ENCODE measurements at places on chromosomes 7 and 10.

DNA sequence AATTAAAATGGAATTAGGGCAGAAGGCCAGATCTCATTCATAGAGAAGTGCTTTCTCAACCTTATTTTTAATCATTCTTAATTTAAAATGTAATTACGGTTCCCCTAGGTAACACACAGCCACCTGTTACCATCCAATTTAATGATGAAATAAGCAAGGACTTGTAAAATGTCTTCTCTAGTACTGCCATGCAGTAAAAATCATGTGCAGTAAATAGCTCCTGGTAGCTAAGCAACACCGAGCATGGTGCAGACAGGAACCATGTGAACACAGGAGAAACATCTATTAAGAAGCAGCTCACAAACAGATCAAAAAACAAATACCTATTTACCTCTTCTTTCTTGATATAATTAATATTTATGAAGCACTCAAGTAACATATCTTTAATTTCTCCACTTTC, 15.1 kb downstream of the NCAPG2 start:
- DNase-seq, result no peak

DNA sequence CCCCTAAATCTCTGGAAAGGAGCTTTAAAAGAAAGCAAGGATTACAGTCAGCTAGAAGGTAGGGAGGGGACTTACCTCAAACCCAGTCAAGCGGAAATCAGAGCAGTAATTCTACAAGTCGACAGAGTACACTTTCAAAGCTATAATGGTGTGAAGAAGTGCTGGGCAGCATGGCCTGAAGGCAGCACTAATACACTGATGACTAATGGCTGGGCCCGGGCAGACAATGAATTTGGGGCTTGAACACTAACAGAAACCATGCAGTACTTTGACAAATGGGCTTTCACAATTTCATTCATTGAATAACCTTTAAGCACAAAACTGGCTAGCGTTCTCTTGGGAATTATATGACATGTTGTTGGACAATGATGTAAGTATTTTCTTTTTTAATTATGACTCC, 4.7 kb downstream of the GLI3 start:
- DNase-seq, result no peak

GRCh38 chr10:112753961-112754411, 196.1 kb upstream of the TCF7L2 start:
- DNase-seq, result no peak

DNA sequence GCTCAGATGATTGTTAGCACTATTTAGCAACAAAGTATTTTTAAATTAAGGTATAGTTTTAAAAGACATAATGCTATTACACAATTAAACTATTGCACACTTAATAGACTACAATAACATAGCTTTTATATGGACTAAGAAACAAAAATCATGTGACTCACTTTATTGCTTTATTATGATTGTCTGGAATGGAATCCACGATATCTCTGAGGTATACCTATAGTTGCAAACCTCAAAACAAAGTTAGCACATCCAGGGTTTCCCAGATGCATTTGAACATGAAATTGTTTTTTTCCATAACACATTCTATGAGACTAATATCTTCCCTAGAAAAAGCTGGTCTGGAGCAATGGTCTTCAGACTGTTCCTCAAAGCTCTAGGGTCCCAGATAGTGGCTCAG, 18.3 kb upstream of the RPEL1 start:
- no peak for DNase-seq

DNA sequence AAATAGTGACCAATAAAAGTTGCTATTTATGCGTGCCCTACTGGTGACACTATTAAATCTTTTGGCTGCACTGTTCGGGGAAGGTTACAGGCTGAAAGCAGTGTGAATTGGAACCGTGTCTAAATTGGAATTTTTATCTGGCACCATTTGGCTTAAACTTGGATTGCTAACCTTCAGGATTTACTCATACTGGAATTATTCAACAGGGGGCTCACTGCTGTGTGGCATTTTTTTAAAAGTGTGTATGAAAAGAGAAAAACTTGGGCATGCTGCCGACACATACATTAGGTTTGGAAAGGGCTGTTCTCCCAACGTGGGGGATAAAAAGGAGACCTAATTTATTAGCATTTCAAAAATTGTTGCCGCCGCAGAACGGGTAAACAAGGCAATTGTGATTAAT, 537.9 kb upstream of the MGMT start:
- no peak for DNase-seq

GRCh38 chr10:124144536-124144935, 51.1 kb upstream of the CHST15 start:
- DNase-seq, result no peak

DNA sequence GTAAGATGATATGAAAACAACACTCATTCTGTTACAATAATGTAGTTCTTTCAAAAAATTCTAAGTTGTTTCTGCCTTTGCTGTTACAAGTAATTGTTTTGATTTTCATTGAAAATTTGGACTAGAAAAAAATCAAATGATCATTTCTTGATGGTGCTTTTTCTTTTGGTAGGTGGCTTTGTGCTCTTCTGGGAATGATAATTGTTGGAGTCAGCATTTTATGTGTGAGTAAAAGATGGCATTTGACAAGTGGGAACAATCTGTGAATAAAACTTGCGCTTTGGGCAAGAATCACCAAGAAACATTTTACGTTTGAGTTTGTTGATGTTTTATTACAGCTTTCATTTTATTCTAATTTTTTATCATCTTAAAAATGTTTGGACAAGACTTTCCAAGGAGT, 25.9 kb downstream of the SLC18A2 start:
- no peak for DNase-seq

DNA sequence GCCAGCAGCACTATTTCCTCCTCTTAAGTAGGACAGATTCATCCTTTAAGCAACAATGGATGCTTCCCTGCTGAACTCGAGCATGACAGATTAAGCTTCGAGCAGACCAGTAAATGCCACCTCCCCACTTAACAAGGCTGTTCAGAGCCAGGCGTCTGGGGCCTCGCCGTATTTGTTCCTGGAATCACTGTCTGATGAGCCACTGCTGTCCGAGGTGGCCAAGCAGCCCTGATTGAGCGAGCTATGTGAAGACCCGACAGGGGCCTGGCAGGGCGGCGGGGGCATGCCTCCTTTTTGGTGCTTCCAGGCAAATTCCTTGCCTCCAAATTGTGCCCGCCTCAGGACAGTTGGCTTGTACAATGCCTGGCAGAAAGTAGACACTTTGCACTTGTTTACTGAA, 862.6 kb downstream of the NRG3 start:
- DNase-seq, result no peak

GRCh38 chr7:33477719-33478480, 348.5 kb downstream of the BBS9 start:
- DNase-seq, result no peak

Measured in GOT3 (cell line).